ENCODE measurements at places on chromosomes 6 and 20.
A peak's percentile ranks its signal among the peaks of the same experiment; 100 is the strongest.

GRCh38 chr6:144284783-144285547, at the start of gene UTRN:
Gene UTRN, plus strand, starts transcription at chr6:144285335. Its CDS starts 6,494 bp downstream, at chr6:144291829.
- DNase-seq, result peak; percentile 73

DNA sequence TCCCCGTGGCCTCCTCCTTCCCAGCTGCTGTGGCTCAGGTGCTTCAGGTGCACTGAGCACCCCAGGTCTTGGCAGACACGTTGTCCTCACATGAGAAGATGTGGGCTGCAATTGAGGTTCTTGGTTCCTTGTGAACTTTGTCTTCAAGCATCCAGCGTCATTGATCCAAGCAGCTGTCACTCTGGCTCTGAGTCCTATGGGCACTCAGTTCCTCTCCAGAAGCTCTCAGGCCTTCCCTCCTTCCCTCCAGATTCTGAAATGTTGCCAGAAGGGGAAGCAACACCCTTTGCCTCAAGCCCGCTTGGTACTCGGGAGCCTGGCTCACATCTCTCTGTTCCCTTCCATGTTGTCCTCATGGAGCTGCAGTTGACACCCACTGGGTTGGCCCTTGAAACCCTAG, 8.4 kb upstream of the MRGBP start:
- no peak for DNase-seq

GRCh38 chr6:106728296-106728870, 99.0 kb downstream of the QRSL1 start:
- DNase-seq, result no peak

GRCh38 chr20:2207770-2208097, 88.1 kb upstream of the TGM3 start:
- DNase-seq, result no peak

DNA sequence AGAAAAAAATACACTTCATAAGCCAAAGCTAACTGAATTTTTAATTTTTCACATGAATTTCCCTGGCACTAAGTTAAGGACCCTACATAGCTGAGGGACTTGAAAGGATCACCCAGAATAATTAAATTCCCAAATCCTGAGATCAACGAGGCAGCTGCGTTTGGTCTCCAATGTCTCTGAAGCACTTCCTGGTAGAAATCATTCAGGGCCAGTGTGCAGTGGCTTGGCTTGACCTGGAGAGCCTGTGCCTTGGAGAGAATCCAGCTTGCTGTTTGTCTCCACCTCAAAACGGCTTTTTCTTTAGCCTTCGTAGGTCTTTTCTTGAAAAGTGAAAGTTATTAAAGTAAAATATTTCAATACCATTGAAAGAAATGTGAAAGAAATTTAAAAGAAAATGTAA, 92.4 kb downstream of the SMOC2 start:
- DNase-seq, result no peak

GRCh38 chr6:161017766-161018564, 26.4 kb downstream of the MAP3K4 start:
- DNase-seq, result no peak

- peak; percentile 89 for DNase-seq
Measured at GRCh38 chr6:157322792-157323254, 496 bp downstream of the TMEM242 start.

GRCh38 chr20:815914-816606, 17.5 kb upstream of the FAM110A start:
- DNase-seq, result peak; percentile 68
